Activated naive CD4-positive, alpha-beta T cell treated with Interleukin-2 at 50 U/mL for 16 hours (primary cell): ENCODE measurements at places on chromosomes 13 and 19.

DNA sequence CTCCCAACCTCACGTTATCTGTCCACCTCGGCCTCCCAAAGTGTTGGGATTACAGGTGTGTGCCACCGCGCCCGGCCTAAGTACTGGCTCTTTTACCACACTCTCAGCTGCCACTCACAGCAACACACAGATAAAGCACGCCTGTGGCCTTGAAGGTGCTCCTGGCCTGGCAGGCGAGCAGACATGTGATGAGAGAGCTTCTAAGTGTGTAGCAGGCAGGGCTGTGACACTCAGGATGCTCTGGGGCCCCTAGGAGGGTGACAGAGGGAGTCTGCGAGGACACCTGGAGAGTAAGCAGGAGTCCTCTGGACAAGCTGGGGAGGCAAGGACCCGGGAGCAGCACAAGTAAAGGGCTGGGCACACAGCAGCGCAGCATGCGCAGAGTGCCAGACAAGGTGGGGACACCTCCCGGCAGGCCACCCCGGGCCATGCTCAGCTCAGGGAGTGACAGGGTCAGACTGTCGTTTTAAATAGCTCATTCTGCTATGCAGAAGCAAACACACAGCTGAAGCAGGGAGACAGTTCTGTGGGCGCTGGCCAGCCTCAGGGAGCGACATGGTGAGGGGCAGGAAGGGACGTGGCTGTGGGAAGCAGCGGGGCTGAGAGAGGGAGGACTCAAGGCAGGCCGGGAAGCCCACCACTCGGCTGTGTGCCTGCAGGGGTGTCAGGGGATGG, 26.5 kb downstream of the MED26 start:
- DNase-seq = no peak

GRCh38 chr13:76556627-76557026, 329.6 kb downstream of the KCTD12 start:
- DNase-seq = no peak

GRCh38 chr19:5179256-5179655, 161.4 kb downstream of the PTPRS start:
- DNase-seq = no peak

DNA sequence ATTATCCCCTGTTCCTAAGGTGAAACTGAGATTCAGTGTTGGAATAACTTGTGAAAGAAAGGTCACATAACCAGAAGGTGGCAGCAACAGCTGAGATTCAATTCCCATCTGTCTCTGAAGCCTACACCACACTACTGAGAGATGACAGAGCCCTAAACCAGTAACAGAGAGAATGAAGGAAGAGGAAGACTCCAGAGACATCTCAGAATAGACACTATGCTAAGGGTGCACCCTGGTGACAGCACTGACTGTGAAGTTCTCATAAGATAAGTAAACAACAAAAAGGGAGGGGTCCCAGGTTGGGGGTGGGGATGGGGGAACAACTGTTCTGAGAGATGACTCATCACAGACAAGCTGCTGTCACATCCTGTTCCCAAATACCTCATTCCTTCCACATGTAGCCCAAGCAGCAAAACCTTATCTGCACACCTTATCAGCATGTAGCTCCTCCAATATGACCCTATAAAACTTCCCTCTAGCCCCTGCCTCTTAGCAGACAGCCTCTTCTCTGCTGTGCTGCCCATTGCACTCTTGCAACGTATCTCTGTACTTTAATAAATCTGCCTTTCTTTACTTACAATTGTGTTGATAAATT, 46.5 kb downstream of the UTP14C start:
- no peak for DNase-seq

- no peak for DNase-seq
Measured at GRCh38 chr13:43558939-43559338, 227.8 kb downstream of the ENOX1 start.

DNA sequence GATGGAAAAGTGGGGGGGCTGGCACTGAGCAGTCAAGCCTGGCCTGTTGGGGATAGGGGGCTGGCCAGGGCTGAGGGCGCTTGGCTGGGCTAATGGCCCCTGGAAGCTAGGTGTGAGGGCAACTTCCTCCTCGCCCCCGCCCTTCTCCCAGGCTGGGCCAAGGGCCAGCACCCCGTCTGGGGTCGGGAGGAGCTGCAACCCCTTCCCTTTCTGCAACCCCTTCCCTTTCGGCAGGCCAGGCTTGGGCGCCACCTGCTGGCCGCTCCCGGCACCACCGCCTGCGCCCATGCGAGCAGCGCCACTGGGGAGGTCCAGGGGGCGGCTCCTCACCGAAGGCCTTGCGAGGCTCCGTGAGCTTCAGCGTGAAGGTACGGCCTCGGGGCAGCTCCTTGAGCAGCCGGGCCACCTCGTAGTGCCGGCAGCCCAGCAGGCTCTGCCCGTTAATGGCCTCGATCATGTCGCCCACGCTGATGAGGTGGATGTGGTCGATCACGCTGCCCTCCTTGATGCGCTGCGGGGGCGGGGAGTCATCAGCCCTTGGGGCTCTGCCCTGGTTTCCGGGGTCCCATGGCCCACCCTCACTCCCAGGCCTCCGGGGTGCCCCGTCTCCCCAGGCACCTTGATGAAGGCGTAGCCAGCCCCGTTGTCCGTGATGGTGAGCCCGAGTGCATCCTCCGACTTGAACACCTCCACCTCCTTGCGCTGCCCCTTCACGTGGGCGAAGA, 5.0 kb upstream of the PTGER1 start:
- peak; percentile 77 for DNase-seq

- no peak for DNase-seq
Measured at GRCh38 chr13:24624363-24624762, 55.8 kb upstream of the ATP12A start.

DNA sequence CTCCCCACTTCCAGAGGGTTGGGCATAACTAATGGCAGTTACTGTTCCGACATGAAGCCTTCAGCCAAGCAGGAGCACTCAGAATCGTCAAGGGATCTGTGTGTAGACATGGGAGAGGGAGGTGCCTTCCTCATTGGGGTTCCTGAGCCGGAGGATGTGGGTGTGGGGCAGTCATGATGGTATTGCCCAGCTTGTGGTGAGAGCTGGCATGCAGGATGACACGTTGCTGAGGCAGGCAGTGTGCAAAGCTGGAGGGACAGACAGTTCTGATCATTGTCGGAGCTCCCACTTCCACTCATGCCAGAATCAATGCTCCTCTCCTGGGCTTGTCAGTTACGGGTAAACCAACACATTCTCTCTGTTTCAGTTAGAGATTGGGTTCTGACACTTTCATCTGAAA, 83.9 kb upstream of the TSC22D1 start:
- no peak for DNase-seq

DNA sequence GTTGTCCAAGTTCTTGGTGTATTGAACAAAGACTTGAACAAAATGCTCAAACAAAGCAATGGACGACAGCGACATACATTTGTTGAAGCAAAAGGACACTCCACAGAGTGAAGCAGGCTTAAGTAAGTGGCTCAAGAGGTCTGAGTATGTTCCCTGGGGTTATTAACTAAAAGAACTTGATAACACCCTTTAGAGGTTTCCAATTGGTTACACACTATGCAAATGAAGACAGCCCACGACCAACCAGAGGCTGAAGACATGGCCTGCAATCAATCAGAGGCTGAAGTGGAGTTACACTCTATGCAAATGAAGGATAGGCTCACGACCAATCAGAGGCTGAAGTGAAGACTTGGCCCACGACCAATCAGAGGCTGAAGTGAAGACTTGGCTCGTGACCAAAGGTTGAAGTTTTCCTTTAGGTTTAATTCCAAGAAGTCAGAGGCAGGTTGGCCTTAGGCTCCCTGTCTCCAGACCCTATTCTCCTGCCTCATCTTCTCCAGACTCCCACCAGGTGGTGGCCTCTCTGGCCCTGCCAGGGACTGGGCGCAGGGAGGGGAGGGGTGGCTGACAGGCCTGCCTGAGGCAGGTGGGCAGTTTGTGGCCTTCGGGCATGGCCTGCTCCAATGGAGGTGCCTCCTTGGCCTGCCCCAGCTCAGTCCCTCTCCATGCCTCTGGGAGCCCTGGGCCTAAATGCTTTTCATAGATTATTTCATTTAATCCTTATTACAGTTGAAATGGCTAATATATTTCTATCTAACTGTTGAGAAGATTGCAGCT, 38.1 kb downstream of the CCDC169 start:
- no peak for DNase-seq

GRCh38 chr19:3045191-3045590, 16.1 kb upstream of the TLE2 start:
- DNase-seq = no peak

GRCh38 chr19:48812094-48812929, 1.5 kb upstream of the BCAT2 start:
- peak; percentile 65 for DNase-seq

GRCh38 chr19:42023121-42023942, 29.3 kb upstream of the ATP1A3 start:
- DNase-seq = peak; percentile 11

DNA sequence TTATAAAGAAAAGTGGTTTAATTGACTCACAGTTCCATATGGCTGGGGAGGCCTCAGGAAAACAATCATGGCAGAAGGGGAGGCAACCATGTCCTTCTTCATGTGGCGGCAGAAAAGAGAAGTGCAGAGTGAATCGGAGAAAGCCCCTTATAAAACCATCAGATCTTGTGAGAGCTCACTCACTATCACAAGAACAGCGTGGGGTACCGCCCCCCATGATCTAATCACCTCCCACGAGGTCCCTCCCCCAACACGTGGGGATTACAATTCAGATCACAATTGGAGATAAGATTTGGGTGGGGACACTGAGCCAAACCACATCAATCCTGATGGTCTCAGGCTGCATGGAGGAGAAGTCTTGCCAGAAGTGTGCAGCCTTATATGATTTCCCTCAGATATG, 26.0 kb downstream of the TM9SF2 start:
- peak; percentile 25 for DNase-seq

- DNase-seq = no peak
Measured at GRCh38 chr19:35512831-35513627, 420 bp downstream of the DMKN start.

GRCh38 chr19:48731452-48731851, 9.0 kb downstream of the RASIP1 start:
- no peak for DNase-seq

GRCh38 chr13:63107179-63107943, 1691.7 kb upstream of the PCDH20 start:
- DNase-seq = no peak

- DNase-seq = no peak
Measured at GRCh38 chr13:32878163-32878562, 138.1 kb upstream of the KL start.

GRCh38 chr19:49212016-49212701, 54.6 kb downstream of the TRPM4 start:
- no peak for DNase-seq

- DNase-seq = no peak
Measured at GRCh38 chr19:22945560-22945959, 57.4 kb downstream of the ZNF728 start.

DNA sequence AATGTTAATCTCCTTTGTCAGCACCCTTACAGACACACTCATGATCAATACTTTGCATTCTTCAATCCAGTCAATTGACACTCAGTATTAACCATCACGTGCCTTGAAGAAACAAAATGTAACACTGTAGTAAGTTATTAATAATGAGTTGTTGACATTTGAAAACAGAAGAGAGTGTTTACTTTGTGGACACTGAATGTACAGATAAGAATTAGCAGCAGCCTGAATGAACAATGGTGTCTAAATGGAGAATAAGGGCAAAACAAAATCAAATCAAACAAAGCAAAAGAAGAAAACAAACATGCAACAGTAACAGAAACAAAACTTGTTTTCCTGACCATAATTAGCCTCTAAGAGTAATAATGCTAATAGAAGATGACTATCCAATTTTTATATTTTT, 1191.1 kb upstream of the MIR17HG start:
- DNase-seq = no peak

DNA sequence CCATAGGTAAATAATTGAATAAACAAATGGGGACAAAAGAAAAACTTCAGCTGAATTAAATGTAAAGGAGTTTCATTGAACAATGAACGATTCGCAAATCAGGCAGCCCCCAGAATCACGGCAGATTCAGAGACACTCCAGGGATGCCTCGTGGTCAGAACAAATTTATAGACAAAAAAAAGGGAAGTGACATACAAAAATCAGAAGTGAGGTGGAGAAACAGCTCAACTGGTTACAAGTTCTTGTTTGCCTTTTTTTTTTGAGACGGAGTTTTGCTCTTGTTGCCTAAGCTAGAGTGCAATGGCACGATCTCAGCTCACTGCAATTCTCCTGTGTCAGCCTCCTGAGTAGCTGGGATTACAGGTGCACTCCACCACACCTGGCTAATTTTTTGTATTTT, 5.7 kb downstream of the ZNF566 start:
- no peak for DNase-seq

DNA sequence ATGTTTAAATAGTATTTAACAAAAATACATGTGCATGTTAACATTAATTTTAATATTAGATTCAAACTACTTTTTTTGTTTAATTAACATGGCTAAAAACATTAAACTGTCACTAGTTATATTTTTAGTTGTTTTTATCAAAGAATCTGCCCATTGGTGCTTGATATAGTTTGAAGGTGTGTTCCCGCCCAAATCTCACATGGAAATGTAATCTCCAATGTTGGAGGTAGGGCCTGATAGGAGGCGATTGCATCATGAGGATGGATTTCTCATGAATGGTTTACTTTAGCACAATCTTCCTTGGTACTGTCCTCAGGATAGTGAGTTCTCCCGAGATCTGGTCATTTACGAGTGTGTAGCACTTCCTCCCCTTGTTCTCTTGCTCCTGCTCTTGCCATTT, 2459.4 kb downstream of the PCDH9 start:
- DNase-seq = no peak

DNA sequence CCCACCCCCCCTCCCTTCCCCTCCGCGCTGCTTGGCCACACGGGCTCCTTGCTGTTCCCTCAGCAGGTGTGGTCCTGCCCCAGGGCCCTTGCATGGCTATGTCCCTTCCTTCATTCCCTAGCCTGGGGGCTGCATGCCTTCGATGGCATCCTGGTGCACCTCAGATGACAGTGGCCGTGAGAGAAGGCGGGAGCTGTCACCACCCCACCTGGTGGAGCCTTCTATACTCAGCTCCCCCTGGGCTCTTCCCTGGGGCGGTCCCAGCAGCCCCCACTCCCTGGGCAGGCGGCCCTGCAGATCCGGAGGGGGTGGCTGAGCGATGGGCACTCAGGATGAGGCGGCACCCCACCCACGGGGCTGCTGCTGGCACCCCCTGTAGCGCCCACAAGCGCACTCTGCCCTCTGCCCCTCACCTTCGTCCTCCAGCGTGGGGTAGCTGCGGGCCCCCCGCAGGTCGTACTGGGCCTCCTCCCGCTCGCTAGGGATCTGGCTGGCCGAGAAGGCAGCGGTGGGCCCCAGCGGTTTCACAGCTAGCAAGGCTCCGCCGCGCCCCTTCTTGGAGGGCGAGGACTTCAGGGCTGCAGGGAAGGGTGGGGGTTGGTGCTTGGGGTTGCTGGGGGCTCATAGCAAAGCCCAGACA, 17.2 kb upstream of the CACTIN start:
- no peak for DNase-seq

DNA sequence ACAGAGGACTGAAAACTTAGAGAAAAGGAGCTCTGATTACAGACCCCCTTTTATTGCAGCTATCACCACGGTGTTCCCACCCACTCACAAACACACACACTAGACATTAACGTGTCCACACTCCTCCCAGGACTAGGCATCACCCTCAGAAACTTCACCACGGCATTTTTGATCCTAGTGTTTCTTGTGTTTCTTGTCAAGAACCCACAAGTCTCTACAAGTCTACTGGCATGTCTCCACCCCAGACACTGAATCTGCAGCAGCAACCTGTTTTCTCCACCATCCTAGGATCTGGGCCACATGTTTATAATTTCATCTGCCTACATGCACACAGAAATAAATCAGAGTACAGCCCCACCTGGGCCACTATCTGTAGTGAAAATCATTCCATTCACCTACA, 4.3 kb downstream of the ZNF486 start:
- no peak for DNase-seq
